BE2C (cell line): ENCODE measurements at places on chromosomes 5 and 9.
A peak's percentile ranks its signal among the peaks of the same experiment; 100 is the strongest.

GRCh38 chr5:179585941-179586401, 35.6 kb downstream of the RUFY1 start:
- DNase-seq, result no peak

DNA sequence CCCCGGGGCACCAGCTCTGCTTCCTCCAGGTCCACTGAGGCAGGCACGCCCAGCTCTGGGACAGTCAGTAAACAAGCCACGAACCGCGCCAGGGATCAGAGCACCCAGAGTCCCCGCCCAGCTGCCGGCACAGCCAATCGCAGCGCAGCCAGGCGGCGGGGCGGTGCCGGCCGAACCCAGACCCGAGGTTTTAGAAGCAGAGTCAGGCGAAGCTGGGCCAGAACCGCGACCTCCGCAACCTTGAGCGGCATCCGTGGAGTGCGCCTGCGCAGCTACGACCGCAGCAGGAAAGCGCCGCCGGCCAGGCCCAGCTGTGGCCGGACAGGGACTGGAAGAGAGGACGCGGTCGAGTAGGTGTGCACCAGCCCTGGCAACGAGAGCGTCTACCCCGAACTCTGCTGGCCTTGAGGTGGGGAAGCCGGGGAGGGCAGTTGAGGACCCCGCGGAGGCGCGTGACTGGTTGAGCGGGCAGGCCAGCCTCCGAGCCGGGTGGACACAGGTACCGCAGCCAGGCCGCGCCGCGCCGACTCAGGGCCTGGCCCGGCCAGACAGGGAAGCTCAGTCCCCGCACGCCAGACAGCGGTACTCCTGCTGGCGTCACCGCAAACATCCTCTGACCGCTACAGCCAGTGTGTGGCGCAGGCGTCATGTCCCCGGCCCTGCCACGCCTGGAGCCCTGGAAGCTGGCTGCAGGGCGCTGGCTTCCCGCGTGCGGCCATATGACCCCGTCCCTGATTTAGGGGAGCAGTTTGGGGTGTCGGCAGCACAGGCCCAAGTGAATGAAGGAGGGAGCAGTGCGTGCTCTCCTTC, at the start of gene CTSL:
Gene CTSL, plus strand, starts transcription at position 220 of the 810 bp plus-strand sequence. CDS start 1,485 bp downstream, outside the sequence.
- peak; percentile 84 for DNase-seq

DNA sequence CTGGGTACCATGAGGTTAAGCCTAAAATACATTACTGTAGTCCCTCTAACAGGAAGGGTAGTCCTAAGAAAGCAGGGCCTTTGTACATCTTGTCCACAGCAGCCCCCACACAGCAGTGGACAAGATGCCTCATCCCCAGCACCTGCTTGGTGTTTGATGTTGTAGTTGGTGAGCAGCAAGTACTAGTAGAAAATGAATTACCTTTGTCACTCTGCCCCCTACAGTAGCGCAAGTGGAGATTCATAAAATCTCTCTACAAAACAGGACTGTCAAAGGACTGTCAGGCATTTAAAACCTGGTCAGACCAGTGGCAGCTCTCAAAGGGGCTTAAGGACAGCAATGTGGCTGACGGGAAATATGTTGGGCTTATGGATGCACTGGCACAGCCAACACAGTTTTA, 122.5 kb downstream of the TMEM174 start:
- no peak for DNase-seq

GRCh38 chr5:21199087-21199486, 1211.1 kb upstream of the CDH18 start:
- DNase-seq, result peak; percentile 7

DNA sequence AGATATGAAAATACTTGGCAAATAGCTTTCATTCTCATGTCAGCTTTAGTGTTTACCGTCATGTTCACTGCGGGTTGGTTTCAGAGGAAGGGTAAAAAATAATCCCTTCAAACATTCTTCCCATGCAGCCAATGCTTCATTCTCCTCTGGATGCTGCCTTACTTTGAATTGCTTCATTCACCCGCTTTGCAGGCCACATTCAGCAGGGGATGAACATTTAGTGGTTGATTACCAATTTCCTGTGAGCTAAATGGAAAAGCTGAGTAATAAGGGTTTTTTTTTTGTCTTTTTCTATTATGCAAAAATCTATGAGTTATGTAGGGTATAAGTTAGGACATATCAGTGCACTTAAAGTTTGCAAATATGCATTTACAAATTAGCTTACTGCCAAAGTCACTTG, 96.3 kb upstream of the MEF2C start:
- no peak for DNase-seq

DNA sequence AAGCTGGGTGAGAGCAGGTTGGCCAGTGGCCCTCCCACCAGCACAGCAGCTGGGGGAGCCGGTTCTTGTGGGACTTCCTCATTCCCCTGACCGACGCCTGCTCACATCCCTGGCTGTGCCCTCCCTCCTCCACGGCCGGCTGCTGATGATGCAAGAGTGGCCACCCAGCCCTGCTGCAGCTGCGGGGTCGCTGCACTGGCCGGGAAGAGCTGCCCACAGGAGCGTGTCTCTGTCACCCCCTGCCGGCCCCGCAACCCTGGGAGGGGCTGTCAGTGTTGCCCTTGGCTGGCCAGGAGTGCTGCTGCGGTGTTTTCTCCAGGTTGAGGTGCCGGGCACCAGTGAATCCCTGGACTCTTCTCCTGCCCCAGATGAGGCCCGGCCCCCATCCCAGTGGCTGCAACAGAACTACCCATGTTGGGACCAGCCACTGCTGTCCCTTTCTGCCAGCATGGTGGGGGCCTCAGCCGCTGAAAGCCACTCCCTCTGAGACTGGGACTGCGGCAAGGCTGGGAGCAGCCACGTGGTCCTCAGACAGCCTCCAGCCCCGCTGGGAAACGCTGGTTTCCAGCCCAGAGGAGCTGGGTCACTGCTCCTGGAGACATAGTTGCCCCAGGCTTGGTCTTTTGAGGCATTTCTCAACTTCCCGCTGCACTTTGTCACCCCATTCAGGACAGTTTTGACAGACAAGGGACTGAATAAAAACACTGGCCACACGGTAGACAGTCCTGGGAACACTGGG, 739 bp downstream of the CARD9 start:
- DNase-seq, result peak; percentile 76

DNA sequence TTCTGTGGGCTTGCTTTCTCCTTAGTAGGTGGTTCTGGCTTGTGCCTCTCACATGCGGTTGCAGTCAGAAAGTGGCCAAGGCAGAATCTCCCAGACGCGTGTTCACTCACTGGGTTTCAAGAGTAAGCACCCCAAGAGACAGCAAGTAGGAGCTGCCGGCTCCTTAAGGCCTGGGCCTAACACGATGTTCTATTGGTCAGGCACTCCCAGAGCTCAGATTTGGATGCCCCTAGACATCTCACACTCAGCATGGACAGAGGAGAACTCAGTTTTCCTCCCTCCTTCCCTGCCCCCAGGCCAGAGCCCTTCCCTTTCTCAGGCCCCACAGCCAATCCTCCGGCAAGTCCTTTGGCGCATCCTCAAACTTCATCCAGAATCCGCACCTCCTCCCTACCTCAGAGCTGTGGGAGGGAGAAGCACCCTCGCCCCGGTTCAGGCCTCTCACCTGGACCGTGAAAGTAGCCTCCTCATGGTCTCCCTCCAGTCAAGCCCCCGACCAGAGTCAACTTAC, 6.5 kb upstream of the CARD19 start:
- DNase-seq, result no peak

GRCh38 chr5:154575546-154576428, 97.8 kb upstream of the HAND1 start:
- DNase-seq, result peak; percentile 49

GRCh38 chr9:133700819-133701320, 37.3 kb downstream of the SARDH start:
- no peak for DNase-seq

- no peak for DNase-seq
These were observed 34.4 kb downstream of the SRD5A1 start for GRCh38 chr5:6667648-6668047.

DNA sequence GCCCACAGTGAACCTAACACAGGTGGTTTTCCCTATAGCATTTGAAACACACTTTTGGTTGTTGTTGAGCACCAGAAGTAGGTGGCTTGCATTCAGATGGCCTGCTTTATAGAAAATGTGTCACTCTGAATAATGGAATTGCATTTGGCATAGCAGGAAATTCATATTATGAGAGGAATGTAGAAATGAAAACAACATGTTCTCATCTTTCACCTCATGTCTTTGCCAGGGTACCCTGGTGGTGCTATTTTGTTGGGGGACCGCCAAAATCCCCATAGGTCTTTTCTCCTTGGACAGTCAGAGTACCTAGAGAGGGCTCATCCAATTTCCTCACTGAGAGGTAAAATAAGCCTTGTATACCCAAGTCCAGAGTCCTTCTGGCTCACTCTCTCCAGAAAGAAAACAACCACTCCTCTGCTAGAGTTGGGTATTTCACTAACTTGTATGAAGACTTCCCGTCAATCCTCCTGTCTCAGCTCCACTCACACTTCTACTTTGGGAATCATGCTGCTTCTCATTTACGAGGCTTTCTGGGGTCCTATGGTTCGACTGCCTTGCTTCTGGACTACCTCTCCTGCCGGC, 67.4 kb downstream of the MRPS27 start:
- no peak for DNase-seq

DNA sequence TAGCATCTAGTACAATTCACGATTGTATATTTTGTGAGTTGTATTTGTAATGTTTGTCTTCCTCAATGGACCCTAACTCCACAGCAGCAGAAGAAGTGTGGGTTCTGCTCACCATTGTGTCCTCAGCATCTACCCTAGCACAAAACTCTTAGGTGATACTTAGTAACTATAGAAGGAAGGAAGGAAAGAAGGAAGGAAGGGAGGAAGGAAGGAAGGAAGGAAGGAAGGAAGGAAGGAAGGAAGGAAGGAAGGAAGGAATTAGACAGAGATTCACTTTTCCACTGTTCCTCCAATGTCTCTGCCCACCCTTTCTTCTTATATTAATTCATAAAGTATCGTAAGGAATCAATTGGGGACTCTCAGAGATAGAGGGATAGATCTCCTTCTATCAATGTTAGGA, 288.2 kb downstream of the NFIB start:
- no peak for DNase-seq

- DNase-seq, result no peak
These were observed 71.2 kb downstream of the NIPSNAP3B start for GRCh38 chr9:104835161-104835560.

DNA sequence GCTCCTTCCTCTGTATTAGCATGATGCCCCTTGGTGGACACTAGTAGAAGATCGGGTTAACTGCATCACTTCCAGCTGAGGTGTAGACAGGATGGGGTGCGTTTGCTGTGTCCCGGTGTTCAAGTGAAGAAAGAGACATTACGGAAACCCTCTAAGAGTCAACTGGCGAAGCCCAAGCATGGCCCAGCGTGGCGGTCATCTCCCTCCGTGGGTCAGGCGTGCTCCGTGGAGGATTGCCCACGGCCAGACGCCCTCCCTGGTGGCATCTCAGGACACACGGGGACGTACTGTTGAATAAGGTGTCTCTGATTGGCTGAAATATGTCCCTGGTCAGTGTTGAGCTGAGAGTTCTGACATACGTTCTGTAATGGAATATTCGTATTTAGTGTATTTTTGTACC, 119.5 kb upstream of the CACNA1B start:
- no peak for DNase-seq

GRCh38 chr5:72468024-72468423, 39.2 kb downstream of the ZNF366 start:
- DNase-seq, result no peak

GRCh38 chr9:91758491-91758981, 191.5 kb downstream of the ROR2 start:
- DNase-seq, result peak; percentile 76

- no peak for DNase-seq
These were observed 35.3 kb upstream of the FYB1 start for GRCh38 chr5:39254671-39255070.

GRCh38 chr9:113705306-113705927, 170.7 kb upstream of the ZNF618 start:
- no peak for DNase-seq

DNA sequence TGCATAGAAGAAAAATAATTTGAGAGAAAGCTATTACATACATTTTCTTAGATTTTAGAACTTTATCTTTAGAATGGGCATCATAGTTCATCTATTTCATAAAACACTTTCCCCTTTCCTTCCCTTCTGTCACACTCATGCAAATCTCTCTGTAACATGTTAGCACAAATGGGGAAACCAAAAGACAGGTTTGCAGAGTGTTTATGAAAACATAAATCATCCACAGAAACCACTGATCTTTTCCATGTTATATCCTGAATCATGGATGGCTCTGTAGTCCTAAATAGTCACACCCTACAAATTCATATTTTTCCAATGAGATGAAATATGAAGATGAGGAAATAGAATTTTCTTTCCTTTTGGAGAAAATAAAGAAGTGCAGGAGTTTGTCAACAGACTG, 122.9 kb upstream of the PTGER4 start:
- no peak for DNase-seq

DNA sequence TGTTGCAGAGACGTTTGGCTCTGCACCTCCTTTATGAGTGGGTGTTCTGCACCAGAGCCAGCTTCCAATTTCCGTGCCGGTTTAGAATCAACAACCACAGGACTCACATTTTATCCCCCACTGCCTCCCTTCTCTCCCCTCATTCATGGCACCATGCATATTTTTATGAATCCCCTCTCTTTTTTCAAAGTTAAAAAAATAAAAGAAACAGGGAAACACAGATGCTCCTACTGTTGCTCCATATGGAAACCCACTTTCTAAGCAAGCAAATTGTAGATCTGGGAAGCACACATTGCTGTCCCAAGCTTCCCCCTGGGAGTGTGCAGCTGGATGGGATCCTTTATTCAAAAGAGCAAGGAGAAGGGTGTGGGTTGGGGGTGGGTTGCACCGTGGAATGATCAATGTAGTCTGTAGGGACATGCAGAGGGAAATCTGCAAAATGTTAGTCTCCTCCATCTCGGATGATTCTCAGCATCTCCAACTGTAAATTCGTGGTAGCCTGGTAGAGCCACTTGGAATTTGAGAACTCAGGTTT, 410.0 kb upstream of the ADAMTSL1 start:
- no peak for DNase-seq

DNA sequence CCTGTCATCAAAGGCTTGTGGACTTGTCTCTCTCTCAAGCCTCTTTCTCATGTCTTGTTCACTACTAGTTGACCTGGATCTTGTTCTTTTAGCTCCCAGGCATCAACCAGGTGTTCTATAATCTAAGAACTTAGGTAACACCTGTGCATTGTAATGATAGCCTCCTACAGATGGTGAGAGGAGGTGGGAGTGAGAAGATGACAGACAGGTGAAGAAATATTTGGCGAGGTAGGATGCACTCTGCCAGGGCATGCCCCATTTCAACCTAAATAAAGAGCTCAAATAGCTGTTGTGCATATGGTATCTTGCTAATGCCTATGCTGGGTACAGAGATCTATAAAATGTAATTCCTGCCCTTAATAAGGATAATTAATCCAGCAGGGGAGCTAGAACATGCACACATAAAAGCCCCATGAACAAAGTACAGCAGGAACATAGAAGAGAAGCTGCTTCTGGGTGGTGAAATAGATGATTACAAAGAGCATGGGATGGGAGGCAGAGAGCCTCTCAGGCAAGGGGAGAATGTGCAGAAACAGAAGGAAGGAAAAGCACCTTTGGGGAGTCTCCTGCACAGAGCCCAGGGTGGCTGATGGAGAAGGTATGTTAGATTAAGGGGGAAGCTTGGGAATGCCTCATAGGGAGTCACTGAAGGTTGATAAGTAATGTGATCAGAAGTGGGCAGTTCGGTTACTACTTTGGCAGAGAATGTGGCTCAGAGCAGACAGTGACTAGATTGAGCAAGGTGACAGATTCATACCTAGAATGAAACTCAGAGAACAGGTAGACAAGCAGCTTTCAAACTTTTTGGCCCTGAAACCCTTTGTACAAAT, 28.0 kb upstream of the PLIN2 start:
- DNase-seq, result no peak

- DNase-seq, result peak; percentile 16
These were observed 10.5 kb upstream of the ADGRV1 start for GRCh38 chr5:90548069-90548593.

GRCh38 chr5:111530298-111530740, 18.0 kb upstream of the STARD4 start:
- no peak for DNase-seq
